SHP77 treated with DMSO at 0.1 percent for 48 hours (cell line): ENCODE measurements at places on chromosomes 4 and X.

DNA sequence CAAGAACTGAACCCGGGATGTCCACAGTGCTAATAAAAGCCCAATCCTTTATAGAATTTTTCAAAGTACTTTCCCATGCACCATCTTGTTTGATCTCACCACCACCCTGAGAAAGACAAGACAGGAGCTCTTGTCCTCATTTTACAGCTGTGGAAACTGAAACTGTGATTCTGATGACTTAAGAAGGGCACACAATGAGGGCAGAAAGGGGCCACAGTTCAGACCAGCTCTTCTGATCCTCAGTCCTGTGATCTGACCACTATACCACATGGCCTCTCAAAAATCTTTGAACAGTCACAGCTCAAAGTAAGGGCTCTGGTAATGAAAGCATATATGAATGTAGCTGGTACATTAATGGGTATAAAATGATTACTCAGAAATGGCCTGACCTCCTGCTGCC lies 127.3 kb upstream of the CPEB2 start:
- no peak for DNase-seq

DNA sequence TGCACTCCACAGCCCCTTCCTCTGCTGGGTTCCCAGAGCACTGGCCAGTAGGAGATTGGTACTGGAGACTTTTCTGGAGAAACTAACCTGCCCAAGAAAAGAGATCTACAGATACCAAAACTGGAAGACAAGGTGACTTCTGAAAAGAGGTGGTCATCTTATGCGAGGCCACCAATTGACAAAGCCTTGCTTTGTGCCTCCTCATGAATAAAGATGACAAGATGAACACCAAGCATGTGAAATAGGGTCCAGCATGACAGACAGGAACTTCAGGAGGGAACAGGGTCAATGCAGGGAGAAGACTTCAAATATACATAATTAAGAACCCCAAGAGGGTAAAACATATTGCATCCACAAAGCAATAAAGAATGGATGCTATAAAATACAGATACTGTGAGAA lies 137.9 kb downstream of the APBB2 start:
- no peak for DNase-seq

DNA sequence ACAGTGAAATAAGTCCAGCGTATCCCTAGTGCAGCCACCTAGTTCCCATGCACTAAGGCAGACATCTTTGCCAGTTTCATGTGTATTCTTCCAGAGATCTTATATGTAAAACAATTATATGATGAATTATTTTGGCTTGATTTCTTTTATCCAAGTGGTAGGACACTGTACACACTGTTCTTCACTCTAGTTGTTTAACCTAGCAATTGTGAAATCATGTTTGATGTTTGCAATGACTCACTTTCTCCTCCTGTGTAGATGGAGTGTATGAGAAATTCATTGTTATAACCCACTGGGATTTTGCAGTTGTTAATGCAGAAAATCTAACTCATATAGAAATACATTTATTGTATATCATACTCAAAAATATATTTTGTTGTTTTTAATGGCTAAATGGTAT lies 17.5 kb upstream of the TBC1D1 start:
- no peak for DNase-seq

DNA sequence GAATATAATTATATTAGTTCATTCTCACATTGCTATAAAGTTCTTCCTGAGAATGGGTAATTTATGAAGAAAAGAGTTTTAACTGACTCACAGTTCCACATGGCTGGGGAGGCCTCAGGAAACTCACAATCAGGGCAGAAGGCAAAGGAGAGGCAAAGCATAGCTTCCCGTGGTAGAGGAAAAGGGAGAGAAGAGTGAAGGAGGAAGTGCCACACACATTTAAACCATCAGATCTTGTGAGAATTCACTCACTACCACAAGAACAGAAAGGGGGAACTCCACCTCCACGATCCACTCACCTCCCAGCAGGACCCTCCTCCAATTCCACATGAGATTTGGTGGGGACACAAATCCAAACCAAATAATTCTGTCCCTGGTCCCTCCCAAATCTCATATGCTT lies 773.4 kb upstream of the INTU start:
- DNase-seq: no peak

- no peak for DNase-seq
These were observed 390.8 kb upstream of the BOD1L1 start for GRCh38 chr4:14018191-14018853.

- no peak for DNase-seq
These were observed 22.4 kb upstream of the RBPJ start for GRCh38 chr4:26298198-26298947.

DNA sequence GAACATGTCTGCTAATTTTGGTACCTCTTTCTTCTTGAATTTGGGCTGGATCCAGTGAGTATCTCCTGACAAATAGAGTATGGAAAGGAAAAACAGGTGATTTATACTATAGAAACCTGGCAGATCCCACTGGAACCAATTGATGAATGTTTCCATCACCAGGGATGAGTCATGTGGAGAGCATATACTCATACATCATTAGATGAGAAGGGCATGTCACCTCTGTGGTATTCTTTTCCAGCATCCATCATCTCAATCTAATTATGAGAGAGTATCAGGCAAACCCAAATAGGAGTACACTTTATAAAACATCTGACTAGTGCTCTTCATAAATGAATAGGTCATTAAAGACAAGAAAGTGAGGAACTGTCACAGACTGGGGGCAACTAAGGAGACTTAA lies 90.7 kb downstream of the CLDN22 start:
- no peak for DNase-seq

DNA sequence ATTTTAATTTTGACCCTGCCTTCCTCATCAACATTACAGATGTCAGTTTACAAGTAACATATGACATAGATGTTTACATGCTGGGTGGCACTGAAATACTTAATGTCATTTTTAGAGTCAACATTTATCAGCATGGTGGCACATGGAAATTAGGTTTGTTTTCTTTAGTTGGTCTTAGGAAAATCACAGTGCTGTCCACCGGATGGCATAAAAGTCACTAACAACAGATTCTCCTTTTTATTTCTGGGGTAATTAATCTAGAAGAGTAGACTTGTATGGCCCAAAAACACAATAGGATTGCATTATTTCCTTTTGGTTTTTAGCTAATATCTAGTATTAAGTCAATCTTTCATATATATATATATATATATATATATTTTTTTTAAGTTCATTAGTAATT lies 88.6 kb upstream of the HHIP start:
- no peak for DNase-seq

DNA sequence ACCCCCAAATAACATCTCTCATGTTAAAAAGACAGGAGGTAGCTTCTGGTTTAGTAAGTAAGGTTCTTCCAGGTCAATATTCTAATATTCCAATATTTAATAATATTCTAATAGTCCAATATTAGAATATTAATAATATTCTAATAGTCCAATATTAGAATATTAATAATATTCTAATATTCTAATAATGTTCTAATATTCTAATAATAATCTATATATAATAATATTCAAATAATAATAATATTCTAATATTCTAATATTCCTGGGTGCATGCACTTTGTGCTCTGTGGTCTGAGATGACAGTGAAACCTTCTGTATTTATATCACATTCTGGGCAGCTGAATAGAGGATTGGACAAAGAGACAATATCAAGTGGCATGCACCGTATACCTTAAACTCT lies 96.1 kb downstream of the PCDH10 start:
- no peak for DNase-seq

DNA sequence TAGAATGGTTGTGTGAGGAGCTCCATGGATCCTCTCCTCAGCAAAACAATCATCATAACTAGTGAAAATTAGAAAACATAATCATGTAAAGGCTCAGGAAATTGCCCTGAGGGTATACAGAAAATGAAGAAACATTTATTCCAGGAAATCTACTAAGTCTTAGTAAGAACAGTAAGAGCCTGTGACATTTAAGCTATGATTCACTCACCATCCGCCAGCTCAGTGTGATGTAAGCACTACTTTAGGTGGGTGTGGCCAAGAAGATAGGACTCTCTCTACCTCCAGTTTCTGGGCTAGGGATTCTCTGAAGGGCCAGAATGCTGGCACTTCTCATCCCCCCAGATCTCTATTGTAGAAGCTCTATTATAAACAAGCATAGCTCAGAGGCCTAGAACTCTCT lies 147.5 kb downstream of the DLG3 start:
- no peak for DNase-seq

GRCh38 chrX:41963348-41963747 lies 40.0 kb upstream of the CASK start:
- DNase-seq: no peak

GRCh38 chrX:124383354-124383753 lies 37.0 kb downstream of the SH2D1A start:
- no peak for DNase-seq

DNA sequence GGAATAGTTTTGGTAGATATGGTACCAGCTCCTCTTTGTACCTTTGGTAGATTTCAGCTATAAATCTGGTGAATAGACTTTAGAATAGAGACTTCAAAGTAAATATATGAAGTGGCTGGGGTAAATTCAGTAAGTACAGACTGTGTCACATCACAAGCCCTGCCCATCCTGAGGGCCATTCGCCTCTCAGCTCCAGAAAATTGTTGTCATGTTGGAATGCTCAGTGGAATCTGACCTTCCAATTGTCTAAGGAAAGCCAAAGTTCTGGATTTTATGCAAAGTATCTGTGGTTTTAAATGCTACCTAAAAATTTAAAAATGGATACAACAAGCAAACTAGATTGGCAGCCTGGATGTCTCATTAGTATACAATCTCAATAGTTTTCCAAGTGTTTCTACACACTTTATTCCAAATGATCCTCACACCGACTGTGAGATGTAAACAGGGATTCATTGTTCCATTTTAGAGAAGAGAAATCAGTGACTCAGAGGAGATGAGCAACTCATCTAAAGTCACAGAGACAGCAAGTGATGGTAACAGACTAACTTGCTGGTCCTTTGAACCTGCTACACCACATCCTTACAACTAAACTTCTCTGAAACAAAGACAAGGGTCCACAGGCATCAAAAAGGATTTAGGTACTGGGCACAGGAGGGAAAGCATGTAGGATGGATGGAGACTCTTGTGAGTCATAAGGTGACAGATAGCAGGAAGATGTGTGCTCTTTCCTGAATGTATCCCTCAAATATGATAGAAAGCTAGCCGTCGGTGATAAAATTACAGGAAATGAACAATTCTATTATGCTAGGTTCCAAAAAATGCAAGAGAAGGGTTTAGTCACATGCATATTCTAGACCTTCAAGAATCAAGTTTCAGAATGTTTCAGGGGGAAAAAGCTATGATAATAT lies 127.3 kb downstream of the ATP10D start:
- DNase-seq: no peak

DNA sequence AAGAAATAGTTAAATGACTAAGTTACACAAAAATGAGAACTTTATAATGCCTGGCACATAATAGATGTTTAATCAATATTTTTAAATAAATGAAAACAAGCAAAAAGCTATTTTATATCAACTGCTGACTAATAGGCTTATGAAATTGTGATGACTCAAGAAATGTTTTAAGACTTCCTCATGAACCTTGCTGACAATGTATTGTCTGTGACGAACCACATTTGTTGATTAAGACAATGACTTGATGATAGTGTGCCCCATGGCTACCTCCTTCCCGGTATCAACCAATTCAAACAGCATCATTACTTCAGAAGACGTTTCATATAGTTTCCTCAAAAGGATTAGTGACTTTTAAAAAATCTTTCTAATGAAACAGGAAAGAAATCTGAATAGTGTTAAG lies 7.9 kb downstream of the CXCL6 start:
- no peak for DNase-seq

GRCh38 chr4:17448689-17449088 lies 63.2 kb downstream of the QDPR start:
- no peak for DNase-seq

DNA sequence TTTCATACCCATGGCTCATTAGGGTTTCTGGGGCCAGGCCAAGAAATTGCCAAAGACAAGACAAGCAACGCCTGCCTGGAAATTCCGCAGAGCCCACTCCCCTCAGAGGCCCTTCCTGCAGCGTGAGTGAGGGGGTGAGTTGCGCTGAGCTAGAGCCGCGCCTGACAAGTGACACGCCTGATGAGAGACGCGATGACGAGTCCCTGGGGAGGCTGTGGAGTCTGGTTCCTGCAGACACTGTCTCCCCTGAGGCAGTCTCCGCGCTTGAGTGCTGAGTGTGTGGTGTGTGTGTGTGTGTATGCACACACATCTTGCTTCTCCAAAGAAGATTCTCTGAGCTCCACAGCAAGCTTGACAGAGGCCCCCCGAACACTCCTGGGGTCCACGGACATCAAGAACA lies 269.8 kb downstream of the BCOR start:
- no peak for DNase-seq

- DNase-seq: no peak
These were observed 69.1 kb downstream of the FBXL5 start for GRCh38 chr4:15586066-15586465.

DNA sequence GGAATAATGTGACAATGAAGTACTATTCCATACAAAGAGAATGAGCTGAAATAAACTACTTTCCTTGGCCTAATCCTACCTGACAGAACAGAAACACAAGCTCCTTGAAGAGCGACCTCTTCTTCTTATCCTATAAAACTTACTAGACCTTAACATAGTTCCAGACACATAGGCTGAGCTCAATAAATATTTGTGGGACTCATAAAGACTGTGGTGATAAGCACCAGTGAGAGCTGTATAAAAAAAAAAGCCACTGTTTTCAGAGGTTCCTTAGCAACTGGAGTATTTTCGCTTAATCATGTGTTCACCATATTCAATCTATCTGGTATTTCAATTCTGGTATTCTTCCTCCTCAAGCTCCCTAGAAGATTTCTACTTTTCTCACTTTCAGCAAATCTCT lies 1129.6 kb downstream of the STPG2 start:
- DNase-seq: no peak

DNA sequence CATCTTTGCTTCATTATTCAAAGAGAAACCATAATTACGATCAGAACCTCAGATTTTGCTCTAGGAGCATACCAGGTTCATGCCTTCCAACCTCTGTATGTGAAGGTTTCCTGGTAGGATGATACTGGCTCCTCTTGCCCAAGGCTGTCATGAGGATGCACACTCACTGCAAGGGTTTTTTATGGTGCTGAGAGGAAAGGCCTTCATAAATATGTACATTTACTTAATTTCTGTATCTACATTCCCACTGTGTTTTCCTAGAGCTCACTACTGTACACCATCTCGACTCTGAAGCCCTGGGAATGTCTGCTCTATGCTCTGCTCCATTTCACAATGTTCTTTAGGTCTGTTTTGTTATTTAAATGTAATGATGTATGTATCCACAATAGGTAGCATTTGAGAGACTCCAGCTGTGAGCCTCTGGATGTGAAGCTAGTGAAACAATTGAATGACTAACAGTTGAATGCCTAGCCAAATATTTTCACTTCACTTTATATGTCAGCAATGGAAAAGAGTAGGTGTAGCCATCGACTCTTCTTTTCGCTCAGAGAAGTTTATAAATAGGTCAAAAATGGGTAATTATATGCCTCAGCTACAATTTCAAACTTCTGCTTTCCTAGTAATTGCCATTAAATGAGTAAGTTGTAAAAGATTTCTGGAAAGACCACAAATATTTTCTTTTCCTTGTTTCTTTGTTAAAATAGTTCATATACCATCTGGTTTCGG lies 228.0 kb downstream of the PALLD start:
- no peak for DNase-seq

GRCh38 chrX:124194901-124195300 lies 137.6 kb upstream of the TEX13D start:
- no peak for DNase-seq
